ENCODE measurements at places on chromosomes 4 and X. TPM values are rescaled to one million over a fixed set of nuclear protein-coding genes. Genes with fewer than 3 reads are reported as not detected.

DNA sequence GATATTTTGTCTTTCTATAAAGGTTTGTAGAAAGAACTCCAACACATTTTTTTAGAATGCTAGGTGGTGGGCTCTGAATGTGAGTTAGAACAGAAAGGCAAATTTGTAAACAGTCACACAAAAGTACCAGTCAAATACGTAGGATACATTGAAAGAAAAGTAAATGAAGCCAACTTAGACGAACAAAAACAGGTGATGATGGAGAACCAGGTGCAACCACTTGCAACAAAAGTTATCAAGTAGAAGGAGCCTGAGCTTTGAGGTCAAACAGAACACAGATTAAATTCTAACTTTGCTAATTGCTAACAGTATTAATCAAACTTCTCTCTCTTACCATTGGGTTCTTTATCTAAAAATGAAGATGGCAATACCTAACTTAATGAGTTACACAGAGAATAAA, 62.7 kb upstream of the DAPP1 start:
- no peak for DNase-seq

Gene RAB9A
- total RNA-seq = 17.2 TPM

DNA sequence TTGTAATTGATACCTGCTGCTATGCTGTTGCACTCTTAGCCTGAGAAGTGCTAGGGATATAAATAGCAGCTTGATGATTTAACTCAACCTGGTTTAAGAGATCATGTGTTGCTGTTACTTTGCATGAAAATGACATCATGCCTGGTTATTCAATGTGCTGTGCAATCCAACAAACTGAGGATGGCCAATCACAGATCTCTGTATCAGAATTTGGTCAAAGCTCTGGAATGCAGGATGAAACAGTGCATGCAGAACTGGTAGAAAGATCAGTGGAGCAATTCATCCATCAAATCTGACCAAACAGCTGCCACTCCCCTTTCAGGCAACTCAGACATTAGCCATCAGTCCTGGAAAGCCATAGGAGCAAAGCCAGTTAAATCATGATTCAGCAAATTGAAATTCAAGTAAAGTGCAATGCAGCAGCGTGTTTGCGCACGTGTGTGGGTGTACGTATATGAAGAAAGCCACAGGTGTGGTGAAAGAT, 160.3 kb upstream of the RASGEF1B start:
- no peak for DNase-seq

- DNase-seq = peak; percentile 76
These were observed 79.5 kb downstream of the AFF1 start for GRCh38 chr4:87014284-87014782.

Gene CDKL2
- total RNA-seq = 0.55 TPM

Data from endothelial cell of umbilical vein (primary cell).